NCI-H1417 (cell line): ENCODE measurements at places on chromosomes 2 and 18.

DNA sequence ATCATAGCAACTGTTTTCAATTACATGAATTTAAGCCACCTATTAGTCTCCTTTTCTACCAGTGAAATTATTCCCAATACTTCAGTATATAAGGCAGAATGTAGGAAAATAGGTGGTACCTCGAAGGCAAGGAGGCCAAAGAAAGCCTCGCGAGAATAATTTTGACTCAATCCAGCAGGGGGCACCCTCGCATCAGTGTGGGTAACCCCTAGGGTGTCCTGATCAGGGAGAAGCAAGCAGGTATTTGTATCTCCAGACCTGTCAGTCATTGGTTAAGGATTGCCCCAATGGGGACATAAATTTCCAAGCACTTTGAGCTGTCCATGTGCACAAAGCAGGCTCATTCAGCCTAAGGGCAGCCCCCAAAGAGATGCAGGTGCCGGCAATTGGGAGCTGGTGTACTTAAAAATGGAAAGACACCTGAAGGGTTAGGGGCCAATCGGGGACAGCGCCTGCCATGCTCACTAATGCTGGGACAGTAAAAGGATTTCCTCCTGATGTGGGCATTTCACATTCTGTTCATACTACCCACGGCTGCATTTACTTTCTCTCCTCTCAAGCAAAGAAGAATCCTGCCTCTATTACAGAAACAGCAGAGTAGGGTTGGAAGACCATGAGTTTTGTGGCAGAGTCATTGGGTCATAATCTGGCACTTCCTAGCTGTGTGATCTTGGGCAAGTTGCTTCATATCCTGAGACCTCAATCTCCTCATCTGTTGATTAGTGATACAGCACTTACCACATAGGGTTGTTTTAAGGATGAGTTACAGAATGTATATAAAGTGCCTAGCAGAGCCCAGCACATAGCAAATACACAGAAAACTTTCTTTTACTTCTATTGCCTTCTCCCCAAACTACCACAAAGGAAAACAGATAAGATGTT, 136.1 kb downstream of the ICOS start:
- DNase-seq: peak; percentile 6

- DNase-seq: no peak
Measured at GRCh38 chr2:111184725-111185310, 64.1 kb downstream of the BCL2L11 start.

GRCh38 chr18:37567994-37568359, 2.4 kb upstream of the CELF4 start:
- peak; percentile 79 for DNase-seq

- DNase-seq: no peak
Measured at GRCh38 chr2:64622443-64623241, 31.1 kb downstream of the SERTAD2 start.

GRCh38 chr2:207054521-207054920, 111.2 kb downstream of the KLF7 start:
- no peak for DNase-seq

GRCh38 chr2:71153585-71154224, 23.3 kb downstream of the MPHOSPH10 start:
- DNase-seq: no peak

GRCh38 chr2:48323146-48323545, 206.8 kb upstream of the STON1 start:
- no peak for DNase-seq

- no peak for DNase-seq
Measured at GRCh38 chr2:8985561-8986326, 17.7 kb downstream of the MBOAT2 start.

DNA sequence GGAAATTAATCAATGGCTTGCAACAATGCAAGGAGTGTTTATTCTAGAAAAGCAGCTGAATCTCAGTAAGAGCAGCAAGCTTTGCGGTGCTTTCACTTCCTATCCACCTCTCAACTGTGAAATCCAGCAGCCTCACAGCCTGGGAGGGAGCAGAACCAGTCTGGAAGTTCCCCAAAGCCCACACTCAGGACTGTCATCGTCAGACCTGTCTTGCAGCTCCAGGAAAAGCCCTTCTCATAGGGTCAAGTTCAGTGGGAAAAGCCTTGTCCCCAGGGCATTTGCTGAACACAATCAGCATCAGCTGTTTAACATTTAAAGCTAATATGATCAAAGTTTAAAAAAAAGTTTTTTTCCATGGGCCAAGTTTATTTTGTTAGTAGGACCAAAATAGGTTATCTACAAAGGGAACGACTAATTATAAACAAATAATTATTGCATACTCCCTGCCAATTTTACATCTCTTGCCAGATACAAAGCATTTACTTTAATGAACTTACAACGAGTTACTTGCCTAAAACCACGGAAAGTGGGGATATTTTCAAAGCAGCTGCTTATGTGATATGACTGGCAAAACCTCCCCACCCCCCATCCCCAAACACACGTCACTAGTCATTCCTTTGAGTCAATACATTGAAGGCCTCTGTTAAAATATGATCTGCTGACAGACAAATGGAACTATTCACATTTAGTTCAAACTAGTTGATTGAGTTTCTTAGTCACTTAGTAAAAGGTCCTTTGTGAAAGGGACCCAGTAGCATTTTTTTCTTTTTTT, 36.8 kb downstream of the PARD6G start:
- DNase-seq: peak; percentile 30

GRCh38 chr2:150100336-150100735, 387.1 kb downstream of the RND3 start:
- DNase-seq: no peak

DNA sequence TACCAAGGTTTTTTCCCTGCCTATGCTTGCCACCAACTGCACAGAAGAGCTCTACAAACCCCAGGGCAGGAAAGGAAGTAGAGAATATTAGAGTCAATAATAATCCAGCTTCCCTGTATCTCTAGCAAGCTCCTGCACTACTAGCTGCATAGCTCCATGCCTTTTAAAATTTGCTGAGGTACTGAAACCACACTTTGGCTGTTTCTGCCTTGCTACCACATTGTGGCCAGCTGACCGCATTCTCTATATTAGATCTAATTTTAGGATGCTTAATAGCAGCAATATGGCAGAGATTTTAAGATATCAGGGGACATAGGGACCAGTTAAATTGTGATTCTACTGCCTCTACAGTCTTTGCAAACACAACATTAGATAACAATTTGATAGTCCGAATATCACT, 534.6 kb downstream of the MBD2 start:
- no peak for DNase-seq

DNA sequence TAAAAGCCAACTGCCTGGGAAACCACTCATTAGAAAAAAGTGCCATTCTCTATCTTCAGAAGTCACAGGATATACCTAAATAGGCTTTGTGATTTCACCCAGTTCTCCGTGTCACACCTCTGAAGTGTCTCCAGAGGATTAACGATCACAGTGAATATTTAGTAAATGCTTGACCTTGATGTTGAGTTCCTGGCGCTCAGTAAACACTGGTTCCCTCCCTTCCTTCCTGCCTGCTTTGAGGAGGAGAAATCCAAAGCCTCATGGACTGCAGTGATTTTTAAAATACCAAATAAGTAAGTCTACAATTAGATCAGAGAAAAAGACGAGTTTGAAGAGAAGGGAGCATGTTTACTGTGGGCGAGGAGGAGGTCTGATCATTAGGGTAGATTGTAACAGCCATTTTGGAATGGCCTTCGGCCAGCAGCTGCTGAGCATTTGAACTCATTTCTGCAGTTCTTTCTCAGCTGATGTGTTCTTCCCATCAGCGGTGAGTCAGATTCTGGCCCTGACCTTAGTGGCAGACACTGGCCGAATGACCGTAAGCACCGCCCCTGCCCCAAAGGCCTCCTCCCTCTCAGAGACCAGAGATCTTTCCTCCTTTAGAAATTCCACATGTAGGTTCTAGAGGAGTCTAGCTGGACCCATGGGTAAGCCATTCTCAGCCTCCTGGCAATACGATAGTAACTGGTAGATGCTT, 62.1 kb upstream of the SLC16A14 start:
- DNase-seq: peak; percentile 19

DNA sequence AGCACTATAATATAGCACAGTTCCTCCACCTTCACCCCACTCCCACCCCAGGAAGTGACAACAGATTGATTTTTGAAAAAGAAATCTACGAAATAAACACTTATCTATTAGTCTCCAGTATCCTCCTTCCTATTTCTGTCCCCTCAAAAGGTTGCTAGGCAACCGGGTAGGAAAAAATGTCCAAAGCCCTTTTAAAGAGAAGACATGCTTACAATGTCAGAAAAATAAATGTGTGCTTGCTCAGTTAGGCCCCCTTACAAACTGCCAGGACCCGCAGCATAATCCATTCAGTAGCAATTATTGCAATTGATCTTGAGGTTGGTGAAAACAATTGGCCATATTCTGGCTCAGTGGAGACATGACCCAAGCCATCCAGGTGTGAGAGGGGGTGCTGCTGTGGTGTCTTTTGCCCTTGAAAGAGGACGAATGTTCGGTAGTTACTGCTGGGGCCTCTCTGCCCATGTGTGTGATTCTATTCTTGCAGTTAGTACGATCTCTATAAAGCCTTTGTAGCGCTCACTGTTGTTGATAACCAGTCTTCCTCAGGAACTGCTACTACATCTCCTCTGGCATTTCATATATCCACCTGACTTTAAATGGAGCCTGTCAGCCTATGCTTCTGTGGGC, 144.3 kb downstream of the MYO3B start:
- DNase-seq: no peak

DNA sequence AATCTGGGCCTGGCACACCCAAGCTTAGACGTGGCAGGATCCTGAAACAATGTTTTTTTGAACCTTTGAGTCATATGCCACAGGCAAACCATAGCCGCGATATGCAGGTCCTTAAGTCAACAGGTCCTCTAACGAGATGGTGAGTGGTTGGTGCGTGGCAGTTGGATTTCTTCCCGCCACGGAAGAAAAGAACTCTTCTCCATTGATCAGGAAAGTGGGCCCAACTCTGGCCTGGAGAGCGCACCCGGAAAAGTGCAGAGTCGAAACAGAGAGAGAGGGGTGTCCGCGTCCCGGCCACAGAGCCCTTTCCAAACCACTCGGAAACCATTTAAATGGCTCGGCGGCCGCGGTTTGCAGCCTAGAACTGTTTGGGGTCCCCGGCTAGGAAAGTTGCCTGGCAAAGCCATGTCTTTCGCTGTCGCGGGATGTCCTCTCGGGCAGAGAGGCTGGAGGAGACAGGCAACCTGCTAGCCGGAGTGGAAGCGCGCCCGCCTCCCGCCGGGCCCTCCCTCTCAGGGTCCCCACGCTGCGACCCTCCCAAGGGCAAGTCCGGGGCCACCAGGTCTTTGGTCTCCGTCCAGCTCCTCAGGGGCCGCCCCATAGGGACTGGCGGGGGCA, 777 bp downstream of the GALNT3 start:
- peak; percentile 60 for DNase-seq

GRCh38 chr2:44086629-44087028, 82.0 kb upstream of the PPM1B start:
- DNase-seq: no peak

GRCh38 chr2:73284296-73285158, at the start of gene FBXO41:
TSS of gene FBXO41 (minus strand) at chr2:73284478. CDS start at chr2:73269630, 14,848 bp downstream.
- DNase-seq: peak; percentile 83
